ENCODE measurements at places on chromosomes 12 and 14.

GRCh38 chr12:1496162-1496900 lies 98.0 kb downstream of the FBXL14 start:
- peak; percentile 37 for DNase-seq

DNA sequence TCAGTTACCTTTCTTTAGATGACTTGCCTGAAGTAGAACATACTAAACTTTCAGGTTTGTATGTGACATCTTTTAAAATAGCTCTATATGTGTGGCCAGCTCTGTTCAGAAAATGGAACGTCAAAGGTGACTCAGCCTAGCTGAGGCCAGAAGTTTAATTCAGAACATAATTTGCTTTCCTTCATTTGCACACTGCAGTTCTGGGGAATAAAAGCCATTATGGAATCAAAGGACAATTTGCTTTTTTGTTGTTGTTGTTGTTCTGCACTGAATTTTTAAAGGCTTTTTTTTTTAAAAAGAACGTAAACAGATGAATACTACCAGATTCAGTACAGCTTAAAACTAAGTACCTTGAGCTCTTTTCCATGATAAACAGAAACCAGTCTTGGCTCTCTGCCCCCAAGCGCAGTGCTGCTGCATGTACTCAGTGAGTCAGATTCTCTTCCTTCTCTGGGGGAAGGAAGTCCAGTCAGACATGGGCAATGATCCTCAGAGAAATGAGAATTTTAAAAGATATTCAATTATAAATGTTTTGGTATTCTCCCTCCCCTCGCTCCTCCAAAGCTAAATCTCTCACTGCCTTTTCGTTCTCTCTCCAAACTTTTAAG lies 644.2 kb downstream of the NOVA1 start:
- no peak for DNase-seq

GRCh38 chr14:47008732-47009131 lies 357.2 kb upstream of the RPL10L start:
- no peak for DNase-seq

DNA sequence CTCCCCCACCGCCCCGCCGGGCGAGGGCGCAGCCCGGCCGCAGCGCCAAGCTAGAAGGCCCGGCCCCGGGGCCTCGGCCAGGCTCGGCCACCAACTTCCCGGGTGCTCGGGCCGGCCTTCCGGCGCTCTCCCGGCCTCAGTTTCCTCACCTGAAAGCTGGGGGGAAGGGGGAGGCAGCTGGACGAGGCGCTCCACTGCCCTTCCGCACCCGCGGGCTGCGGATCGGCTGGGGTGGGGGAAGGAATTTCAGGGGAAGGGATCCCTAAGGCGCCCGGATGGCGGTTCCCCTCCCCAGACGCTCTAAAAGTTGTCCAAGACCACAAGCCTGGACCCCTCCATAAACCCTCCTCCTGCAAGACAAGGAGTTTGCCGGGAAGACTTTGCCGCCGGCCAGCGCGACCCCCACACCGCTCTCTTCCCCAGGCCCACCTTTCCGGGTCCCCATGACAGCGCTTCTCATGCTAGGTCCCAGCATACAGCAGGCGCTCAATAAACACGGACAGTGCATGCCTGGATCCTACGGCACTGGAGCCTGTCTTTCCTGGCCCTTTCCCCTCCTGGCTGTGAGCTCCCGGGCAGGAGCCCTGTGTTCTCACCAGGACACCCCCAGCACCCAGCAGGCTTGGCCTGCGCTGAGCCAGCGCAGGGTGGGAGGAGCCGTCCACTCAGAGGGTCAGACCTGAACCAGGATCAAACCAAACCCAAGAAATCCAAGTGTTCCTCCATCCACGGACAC lies 18.1 kb downstream of the BEGAIN start:
- DNase-seq, result no peak

DNA sequence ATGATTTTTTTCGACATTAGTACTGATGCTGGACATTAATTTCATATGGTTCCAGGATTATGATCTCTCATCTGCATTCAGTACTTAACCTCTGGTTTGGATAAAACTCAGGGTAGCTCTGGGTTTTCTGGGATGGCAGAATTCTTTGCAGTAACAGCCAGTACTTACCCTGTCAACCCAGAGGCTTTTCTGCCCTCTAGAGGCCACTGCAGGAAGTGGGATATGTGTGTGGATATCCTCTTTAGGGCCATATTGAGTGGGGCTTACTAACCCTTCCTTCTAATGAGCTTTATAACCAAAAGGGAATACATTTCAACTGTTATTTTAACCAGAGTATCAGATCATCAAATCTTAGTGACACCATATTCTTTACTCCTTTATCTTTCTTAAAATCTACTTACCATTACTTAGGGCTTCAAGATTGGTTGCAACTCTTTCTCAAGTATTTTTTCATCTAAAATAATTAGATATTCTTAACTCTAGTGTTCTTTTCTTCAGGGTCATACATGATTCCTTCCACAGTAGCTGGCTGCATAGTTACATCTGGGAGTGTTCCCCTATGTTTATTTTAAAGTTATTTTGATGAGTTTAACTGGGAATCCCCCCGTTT lies 488.0 kb upstream of the STXBP6 start:
- DNase-seq, result peak; percentile 9

DNA sequence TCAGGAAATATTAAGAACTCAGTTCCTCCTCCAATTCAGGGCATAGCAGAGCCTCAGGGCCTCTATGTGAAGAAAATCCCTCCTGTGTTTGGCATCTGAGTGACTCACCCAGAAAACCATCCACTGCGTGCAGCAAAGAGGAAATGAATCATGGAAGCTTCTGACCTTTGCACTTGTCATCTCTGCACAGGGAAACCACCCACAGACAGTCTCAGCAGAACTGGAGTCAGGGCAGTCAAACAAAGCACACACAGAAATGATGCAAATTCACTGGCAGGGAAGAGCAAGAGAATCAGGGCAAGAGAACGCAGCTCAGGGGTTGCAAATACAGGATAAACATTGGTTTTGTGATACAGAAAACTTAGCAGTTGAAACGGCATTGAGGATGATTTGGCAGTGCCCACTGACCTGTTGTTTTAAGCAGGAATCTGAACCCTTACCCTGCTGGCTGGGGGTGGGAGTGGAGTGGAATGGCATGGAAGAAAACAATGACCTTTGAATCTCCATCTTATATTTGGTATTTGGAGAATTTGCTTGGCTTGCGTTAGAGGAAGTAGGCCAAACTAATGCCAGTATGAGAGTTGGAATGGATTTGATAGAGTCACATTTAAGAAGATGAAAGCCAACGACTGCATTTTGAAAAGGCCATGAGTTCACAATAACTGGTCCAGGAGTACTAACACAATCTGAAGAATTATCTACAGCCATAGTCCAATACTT lies 53.5 kb downstream of the PHLDA1 start:
- DNase-seq, result peak; percentile 95

DNA sequence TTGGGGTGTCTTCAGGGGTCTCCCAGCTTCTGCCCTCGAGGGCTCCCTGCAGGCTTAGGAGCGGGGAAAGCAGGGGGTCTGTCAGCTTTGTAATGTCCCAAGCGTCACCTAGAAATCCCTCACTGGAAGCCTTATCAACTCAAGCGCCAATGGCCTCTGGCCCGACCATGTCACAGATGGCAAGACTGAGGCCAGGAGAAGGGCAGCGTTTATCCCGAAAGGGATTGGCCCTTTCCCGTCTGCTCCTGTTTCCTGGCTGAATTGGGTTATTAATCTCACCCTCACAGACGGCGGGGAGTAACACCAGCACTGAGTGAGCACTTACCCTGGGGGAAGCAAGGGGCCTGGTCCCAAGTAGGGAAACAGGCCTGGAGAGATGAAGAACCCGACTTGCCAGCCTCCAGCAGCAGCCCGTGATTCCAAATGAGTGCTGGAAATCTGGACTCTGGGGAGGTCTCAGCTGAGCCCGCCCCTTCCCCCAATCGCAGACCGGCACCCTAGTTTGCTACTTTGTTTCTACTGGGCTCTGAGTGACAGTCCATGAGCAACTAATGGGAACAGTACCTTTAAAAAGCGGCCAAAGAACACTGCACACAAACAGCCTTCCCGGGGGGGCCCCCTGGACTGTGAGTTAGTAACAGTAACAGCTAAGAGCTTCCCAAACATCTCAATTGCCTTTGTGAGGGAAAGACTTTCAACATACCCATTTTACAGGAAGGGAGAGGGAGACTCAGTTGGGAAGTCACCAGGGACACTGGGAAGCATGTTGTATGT lies 2.1 kb upstream of the NCOR2 start:
- no peak for DNase-seq

Data from small intestine (tissue), 16 donors.